ENCODE measurements at places on chromosomes 5 and 9.

DNA sequence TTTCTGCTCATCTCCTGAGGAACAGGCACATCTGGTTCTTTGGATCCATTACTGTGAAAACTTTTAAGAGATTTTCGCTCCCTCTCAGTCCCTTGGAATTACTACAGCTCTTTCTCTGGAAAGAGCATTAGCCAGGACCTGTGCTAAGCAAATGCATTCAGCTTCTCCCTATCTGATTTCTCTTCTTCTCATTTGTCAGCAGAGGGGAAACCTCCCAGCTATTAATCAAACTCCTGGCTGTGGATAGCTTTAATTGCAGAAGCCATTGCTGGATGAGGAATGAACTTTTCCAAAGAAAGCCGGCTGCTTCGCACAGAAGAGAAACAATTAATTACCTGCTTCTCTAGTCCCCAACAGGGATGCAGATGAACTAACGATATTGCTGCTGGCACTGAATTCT, 37.9 kb downstream of the TLR4 start:
- no peak for DNase-seq

- DNase-seq, result no peak
These were observed 90.3 kb upstream of the APC start for GRCh38 chr5:112647428-112647827.

DNA sequence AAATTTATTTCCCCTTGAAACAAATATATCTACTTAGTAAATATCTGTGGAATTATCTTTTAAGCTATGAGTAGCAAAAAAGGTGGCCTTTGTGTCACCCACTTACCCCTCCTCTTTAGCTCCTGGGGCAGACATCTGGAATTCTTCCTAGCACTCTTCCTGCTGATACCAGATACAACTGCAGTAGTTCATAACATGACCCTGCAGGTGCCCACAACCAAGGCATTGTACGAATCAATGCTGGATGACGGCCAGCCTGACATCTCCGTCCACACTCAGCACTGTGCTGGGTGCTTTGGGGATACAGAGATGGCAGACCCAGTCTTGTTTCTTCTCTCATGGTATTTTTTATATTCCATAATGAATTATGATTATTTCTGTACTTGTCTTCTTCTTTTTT, 152.3 kb downstream of the GOLPH3 start:
- no peak for DNase-seq

DNA sequence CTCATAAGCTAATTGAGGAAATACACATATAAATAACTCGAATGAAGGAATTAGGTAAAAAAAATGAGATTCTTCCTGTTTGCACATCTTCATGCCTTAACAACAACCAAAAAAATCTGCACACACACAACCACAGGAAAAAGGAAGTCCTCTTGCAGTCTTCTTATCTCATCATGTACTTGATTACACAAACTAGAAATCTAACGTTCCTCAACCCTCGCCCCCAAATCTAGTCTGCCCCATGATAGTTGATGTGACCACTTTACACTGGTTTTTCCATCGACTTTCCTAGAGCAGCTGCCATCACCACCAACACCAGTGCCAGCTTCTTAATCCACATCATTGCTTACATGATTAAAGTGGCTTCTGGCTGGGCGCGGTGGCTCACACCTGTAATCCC, 31.2 kb upstream of the RNU6ATAC start:
- no peak for DNase-seq

DNA sequence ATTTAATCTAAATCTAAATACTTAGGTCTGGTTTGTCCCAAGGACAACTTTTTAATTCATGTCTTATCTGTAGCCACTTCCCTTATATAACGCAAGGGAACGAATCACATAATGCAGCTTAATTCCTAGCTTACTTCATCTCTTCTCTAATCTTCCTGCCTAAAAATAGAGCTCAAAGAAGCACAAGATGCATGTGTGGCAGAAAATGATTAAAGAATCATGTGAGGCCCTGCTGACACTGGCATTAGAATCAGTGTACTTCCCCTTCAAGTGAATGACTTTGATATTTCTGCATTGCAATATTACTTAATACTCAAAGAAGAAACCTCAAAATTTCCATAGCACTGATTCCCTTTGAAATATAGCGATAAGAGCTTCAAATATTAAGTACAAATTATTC, 317.9 kb upstream of the FTMT start:
- no peak for DNase-seq

DNA sequence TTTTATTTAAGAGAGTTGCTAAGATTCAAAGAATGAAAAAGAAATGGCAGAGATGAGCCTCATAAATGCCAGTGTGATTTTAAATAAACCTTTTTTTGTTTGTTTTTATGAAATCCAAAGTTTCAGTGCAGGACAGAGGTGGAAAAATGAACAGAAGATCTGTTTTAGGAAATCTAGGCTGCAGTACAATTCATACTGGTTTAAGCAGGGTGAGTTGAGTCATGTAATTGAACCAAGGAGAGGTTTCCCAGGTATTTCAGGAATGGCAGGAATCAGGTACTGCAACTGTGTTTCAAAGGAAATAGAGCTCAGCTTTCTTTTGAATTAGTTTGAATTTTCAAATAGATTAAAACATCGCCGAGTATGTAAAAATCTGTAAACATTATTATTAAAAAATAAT, 3.0 kb upstream of the ANKRD31 start:
- DNase-seq, result no peak

DNA sequence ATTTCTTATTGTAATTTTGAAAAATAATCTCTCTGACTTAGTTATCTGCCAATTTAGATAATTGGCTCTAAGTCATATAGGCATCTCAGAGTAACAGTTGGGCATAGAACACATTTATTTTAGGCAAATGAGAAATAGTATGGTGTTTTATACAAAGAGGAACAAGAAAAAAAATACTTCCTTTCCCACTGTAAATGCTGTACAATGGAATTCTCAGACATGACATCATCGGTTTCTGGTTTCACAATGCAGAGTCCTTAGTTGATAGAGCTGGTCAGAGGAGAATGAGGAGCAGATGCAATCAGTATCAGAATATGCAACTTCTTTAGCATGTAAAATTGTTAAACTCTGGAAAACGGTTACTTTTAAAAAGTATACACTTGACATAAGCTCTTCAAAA, 49.4 kb downstream of the PLK2 start:
- peak; percentile 60 for DNase-seq

DNA sequence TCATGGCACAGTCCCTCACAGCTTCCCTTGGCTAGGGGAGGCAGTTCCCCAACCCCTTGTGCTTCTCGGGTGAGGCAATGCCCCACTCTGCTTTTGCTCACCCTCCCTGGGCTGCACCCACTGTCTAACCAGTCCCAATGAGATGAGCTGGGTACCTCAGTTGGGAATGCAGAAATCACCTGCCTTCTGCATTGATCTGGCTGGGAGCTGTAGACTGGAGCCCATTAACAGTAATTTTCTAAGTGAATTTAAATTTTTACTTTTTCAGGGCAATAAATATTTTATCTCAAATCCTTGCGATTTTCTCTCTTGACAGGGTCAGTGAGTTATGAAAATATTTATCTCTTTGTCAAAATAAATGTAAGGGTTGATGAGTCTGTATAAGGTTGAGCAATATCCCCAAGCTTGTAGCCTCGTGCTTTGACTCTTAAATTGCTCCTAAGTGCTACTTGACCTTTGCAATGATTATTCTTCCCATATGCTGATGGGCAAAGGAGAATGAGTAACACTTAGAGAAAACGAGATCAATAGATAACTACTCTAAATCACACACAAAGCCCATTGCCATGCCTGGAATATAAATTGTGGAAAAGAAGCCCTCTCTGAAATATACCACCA, 82.1 kb upstream of the MOCS2 start:
- DNase-seq, result no peak

GRCh38 chr5:94103514-94104245, 362.3 kb upstream of the POU5F2 start:
- no peak for DNase-seq

DNA sequence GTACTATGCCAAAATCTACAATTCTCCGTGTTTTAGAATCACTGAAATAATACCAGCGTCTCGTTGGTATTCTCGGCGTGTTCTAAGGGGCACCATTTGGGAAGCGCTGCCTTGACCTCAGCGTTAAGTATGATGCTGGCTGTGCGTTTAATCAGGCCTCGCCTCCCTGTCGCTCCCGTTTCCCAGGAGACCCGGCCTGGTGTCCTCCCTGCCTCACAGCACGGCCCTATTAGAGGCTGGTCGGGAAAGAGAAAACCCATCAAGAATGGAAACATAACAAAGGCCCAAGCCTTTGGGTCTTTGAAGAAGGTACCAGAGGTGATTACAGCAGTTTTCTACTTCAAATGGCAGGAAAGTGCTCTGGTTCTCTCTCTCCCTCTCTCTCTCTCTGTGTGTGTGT, 30.0 kb downstream of the GFPT2 start:
- DNase-seq, result no peak

GRCh38 chr9:87109231-87109631, 161.9 kb upstream of the GAS1 start:
- DNase-seq, result no peak

GRCh38 chr5:171506951-171507350, 87.5 kb downstream of the FGF18 start:
- DNase-seq, result no peak

DNA sequence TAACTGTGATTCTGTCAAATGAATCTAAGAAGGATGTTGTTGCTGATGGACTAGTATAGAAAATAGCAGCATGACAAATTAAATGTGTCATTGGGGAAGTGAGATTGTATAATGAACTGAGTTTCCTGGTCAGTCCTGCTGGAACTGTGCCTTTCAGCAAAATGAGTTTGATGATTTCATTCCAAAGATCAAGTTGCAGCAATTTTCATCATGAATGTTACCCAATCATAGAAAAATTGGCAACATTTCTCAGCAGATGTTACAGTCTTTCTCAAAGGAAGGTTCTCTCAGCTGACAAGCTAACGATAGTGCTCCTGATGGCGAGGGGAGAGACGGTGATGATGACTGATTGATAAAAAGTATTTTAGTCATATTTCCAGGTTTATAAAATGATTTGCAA, 10.7 kb downstream of the PCDHAC2 start:
- peak; percentile 11 for DNase-seq

DNA sequence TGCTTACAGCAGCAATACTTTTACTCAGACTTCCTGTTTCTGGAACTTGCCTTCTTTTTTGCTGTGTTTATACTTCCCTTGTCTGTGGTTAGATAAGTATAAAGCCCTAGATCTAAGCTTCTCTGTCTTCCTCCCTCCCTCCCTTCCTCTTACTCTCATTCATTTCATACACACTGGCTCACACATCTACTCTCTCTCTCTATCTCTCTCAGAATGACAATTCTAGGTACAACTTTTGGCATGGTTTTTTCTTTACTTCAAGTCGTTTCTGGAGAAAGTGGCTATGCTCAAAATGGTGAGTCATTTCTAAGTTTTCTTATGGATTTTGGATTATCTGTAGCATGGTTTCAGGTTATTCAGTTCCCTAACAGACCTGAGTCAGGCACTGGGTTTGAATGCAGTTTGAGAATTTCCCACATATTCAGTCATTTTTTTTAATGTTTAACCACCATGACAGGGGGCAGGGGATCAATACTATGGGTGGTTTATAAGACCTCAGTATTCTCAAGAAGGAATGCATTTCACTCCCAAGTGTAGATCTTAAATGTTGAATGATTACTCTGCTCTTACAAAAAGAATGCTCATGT, at the start of gene IL7R:
Gene IL7R, plus strand, starts transcription at position 127 of the 587 bp plus-strand sequence. Its CDS starts 87 bp downstream, at position 214.
- no peak for DNase-seq

- DNase-seq, result no peak
These were observed 60.9 kb downstream of the ADRB2 start for GRCh38 chr5:148887123-148887881.

GRCh38 chr9:105083256-105083655, 155.3 kb upstream of the ABCA1 start:
- DNase-seq, result no peak

DNA sequence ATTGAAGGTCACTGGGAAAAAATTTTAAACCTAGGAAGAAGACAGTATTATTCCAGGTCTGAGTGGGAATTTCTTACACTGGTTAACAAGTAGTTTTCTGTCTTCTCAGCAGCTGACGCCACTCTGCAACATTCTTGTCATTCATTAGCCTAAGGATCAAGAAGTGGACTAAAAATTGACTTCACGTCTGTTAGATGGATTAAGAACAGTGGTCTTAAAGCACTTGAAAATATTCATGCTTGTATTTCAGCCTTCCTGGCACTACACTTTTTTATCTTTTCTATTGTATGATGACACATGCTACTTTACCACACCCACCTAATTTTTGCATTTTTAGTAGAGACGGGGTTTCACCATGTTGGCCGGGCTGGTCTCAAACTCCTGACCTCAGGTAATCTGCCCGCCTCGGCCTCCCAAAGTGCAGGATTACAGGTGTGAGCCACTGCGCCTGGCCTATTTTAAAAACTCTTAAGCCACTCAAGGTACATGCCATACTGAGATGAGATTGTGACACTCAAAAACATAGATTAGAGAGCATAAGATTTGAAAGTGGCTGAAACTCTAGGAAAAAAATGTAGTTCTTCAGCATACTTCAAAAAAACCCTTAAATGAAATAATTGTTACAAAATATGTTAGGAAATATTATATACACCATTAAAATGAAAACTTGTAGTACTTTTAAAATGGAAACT, 8.4 kb downstream of the MATR3 start:
- no peak for DNase-seq

- DNase-seq, result no peak
These were observed 94.2 kb upstream of the RUSC2 start for GRCh38 chr9:35395706-35396101.

- DNase-seq, result no peak
These were observed 237.9 kb downstream of the TAF11L14 start for GRCh38 chr5:17872204-17872603.

DNA sequence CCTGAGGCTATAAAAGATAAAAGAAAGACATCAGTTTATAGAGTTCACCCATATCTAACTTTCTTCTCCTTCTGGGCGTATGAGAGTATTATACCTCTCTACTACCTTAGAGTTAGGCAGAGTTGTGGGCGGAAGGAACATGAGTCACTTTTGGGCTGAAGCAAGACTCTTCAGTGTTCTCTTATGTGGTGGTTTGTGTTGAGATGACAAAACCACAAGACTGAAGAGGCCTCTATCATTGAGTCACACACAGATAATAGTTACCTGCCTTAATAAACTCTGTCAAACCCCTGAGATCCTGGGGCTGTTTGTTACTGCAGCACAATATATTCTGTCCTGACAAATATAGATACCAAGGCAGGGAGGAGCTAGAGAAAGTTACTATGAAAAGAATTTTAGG, 184.2 kb downstream of the EFNA5 start:
- no peak for DNase-seq

DNA sequence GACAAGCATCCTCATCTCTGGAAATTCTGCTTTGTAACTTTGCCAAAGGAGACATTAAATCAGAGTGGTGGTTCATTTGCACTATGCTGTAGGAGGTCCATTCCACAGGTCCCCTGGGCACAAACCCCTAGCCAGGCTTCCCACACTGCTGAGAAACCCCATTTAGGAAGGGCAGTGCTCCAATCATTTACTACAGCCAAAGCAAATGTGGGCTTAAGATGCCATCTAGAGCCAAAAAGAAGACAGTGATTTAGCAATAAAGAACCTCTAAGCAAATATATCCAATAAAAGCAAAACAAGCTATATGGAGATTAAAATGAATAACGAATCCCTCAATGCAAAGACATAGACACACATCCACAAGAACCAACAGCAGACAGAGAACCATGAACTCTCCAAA, 129.0 kb upstream of the ALDH1B1 start:
- DNase-seq, result peak; percentile 6
